ENCODE measurements at places on chromosomes 11 and 22. TPM values are rescaled to one million over a fixed set of nuclear protein-coding genes. Genes with fewer than 3 reads are reported as not detected.

Gene FOLR3
- total RNA-seq, result not detected

GRCh38 chr11:8035200-8035855 is 45.7 kb upstream of the TUB start:
- peaks cover 6% of the 10 kb centered on the region for H3K4me1 ChIP-seq
- no peak for DNase-seq
- H3K27ac ChIP-seq, result no peak overlapping the region
- no peaks in the 10 kb centered on the region for H3K36me3 ChIP-seq

Gene CCDC81
- 0.82 TPM for total RNA-seq

Gene MTNR1B
- total RNA-seq, result not detected

- peaks cover 5% of the 10 kb centered on the region for H3K36me3 ChIP-seq
- no peak overlapping the region for H3K4me3 ChIP-seq
- H3K4me1 ChIP-seq, result peaks cover 32% of the 10 kb centered on the region
- no peak for DNase-seq
- no peaks in the 10 kb centered on the region for H3K27me3 ChIP-seq
Observed at GRCh38 chr11:2679011-2679676, 20.6 kb downstream of the KCNQ1OT1 start.

Gene SLC43A1
- total RNA-seq, result 12.8 TPM

GRCh38 chr22:23431337-23432072 is 148.6 kb downstream of the IGLL1 start:
- peaks cover 14% of the 10 kb centered on the region for H3K4me1 ChIP-seq
- H3K27ac ChIP-seq, result no peak overlapping the region
- DNase-seq, result no peak
- no peak overlapping the region for H3K4me3 ChIP-seq
- peaks cover 2% of the 10 kb centered on the region for H3K27me3 ChIP-seq
- H3K36me3 ChIP-seq, result peaks cover 15% of the 10 kb centered on the region

- H3K36me3 ChIP-seq, result no peaks in the 10 kb centered on the region
- no peaks in the 10 kb centered on the region for H3K27me3 ChIP-seq
- DNase-seq, result no peak
Observed at GRCh38 chr22:27560781-27561180, 240.8 kb downstream of the MN1 start.

Gene DUSP18
- 13.5 TPM for total RNA-seq

Gene CPT1B
- total RNA-seq, result 33.5 TPM

Gene CRYBB3
- not detected for total RNA-seq

Gene APOBEC3F
- 82.4 TPM for total RNA-seq

GRCh38 chr11:44033411-44033850 is 14.3 kb upstream of the ACCSL start:
- H3K27ac ChIP-seq, result no peak overlapping the region
- H3K4me3 ChIP-seq, result no peak overlapping the region

DNA sequence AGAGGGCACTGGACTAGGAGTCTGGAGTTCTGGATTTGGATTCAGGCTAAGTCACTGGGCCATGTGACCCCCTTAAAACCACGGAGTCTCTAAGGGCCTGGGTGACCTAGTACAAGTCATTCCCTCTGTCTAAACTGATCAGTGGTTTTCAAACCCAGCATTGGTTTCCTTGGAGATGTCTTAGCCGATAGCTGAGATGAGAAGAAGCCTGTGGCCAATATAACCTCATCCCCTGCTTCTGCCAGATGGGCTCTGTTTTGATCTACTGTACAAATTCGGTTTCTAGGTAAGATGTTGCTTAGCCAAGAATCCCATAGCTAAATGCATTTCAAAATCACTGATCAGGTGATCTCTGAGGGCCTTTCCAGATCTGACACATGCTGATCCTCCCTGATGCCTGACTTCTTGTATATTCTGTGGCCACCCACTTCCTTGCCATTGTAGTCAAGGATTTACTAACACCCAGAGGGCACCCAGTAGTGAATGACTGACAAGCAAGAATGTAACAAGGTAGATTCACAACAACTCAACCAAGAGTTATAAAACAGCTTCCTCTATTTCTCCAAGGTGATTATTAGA is 53.1 kb downstream of the GALNT18 start:
- no peak for DNase-seq
- no peak overlapping the region for H3K4me3 ChIP-seq
- H3K4me1 ChIP-seq, result no peaks in the 10 kb centered on the region
- no peaks in the 10 kb centered on the region for H3K36me3 ChIP-seq

Gene NXPE4
- total RNA-seq, result not detected

DNA sequence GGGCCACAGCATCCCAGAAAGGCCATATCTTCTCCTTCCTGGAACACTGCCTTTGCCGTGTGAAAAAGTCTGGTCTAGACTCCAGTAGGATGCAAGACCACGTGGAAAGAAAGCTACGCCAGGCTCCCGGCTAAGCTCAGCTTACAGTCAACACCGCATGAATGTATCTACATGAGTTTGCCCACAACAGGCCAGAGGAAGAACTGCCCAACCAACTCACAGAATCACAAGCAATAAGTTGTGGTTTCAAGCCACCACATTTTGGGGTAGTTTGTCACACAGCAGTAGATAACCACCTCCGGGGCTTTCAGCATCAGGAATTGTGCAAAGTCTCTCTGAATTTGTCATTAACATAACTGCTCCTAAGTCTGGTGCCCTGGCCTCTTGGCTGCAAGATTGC is 27.3 kb downstream of the HSPA8 start:
- H3K4me3 ChIP-seq, result no peak overlapping the region
- H3K27me3 ChIP-seq, result peaks cover 3% of the 10 kb centered on the region
- no peaks in the 10 kb centered on the region for H3K4me1 ChIP-seq
- no peak for DNase-seq

Gene C11orf86
- not detected for total RNA-seq

Gene HTR3B
- 0.10 TPM for total RNA-seq

DNA sequence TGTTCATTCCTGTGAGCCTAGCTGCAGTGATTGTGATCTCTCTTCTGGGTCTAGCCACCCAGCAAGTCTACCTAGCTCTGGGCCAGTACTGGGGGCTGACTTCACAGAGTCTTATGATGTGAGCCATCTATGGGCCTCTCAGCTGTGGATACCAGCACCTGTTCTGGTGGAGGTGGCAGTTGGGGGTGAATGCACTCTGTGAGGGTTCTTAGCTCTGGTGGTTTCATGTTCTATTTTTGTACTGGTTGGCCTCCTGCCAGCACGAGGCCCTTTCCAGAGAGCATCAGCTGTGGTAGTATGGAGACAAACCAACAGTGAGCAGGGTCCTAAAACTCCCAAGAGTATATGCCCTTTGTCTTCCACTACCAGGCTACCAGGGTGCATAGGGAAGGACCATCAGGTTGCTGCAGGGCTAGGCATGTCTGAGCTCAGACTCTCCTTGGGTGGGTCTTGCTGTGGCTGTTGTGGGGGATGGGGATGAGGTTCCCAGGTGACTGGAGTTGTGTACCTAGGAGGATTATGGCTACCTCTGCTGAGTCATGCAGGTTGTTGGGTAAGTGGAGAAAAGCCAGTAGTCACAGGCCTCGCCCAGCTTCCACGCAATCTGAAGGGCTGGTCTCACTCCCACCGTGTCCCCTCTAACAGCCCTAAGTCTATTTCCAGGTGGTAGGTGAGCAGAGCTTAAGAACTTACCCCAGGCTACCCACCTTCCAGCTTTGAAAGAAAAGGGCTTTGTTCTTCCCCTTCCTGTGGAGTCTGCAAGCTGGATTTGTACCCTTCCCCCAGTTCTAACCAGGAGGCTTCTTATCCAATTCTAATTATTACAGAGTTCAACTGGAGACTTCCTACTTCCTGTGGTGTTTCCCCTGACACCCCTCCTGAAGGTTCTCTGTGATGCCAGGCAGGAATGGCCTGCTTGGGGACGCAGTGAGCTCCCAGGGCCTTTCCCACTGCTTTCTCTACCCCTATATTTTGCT is 250.7 kb downstream of the LUZP2 start:
- no peak for DNase-seq
- H3K4me1 ChIP-seq, result peaks cover 41% of the 10 kb centered on the region
- H3K27ac ChIP-seq, result peak overlapping the region; percentile 25
- H3K4me3 ChIP-seq, result peak overlapping the region; percentile 29

- no peaks in the 10 kb centered on the region for H3K36me3 ChIP-seq
- no peak for DNase-seq
- H3K27ac ChIP-seq, result no peak overlapping the region
- no peaks in the 10 kb centered on the region for H3K27me3 ChIP-seq
- no peaks in the 10 kb centered on the region for H3K4me1 ChIP-seq
- H3K4me3 ChIP-seq, result no peak overlapping the region
Observed at GRCh38 chr22:48628891-48629543, 1198.7 kb downstream of the BRD1 start.

DNA sequence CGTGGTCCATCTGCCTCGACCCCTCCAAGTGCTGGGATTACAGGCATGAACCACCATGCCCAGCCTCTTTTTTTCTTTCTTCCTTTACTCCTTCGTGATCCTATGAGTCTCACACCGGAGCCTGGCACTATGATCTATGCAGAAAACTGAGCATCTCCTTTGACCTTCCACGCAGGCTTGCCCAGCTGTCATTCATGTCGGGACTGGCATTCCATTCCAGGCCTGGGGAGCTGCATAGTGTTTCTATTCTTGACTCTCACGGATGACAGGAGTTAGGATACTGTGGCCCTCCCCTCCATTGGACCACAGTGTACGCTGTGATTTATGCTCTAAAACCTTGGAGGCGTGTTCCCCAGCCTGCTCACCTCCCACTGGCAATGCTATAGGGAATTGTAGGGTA is 611.8 kb downstream of the BRD1 start:
- H3K4me1 ChIP-seq, result no peaks in the 10 kb centered on the region
- DNase-seq, result no peak
- H3K36me3 ChIP-seq, result no peaks in the 10 kb centered on the region
- H3K4me3 ChIP-seq, result no peak overlapping the region
- H3K27me3 ChIP-seq, result peaks cover 2% of the 10 kb centered on the region

Gene ABCG4
- not detected for total RNA-seq

Gene MOV10L1
- not detected for total RNA-seq

GRCh38 chr11:6693342-6694228 is 10.4 kb upstream of the MRPL17 start:
- no peak overlapping the region for H3K27ac ChIP-seq
- DNase-seq, result no peak
- H3K36me3 ChIP-seq, result peaks cover 3% of the 10 kb centered on the region
- no peaks in the 10 kb centered on the region for H3K4me1 ChIP-seq

DNA sequence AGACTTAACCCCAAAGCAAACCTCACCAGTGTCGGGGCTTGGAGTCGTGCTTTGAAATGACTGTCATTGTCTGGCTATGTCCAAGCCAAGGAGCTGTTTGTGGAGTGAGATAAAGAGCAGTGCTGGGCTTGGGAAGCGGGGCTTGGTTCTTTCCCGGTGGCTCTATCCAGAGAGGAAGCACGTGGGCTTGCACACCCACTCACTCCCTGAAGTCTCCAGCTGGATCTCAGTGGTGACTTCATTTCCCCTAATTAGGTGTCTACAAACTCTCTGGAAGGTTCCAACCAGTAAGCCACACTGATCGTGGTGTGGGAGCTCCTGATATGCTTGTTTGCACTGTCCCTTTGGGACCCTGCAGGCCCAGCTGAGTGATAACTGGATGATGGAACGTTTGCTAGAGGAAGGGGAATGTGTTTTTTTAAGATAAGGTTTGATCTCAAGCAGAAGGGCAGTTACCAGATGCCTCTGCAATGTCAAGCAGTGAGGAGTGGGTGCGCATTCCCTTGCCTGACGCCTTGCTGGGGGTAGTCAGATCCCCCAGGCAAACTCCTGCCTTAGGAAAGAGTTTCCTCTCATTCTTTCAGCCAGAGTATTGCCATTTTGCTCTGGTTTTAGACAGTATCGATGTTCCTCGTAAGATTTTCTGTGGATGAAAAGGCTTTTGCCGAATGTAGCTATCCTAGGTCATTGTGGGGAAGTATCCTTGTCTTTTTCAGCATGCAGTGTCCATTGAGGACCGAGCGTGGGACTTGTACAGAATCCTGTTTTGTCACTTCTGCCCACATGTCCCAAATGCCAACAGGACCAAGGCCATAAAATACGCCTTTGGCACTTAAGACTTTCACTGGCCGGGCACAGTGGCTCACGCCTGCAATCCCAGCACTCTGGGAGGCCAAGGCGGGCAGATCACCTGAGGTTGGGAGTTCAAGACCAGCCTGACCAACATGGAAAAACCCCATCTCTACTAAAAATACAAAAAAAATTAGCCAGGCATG is 90.9 kb downstream of the MICAL2 start:
- no peak for DNase-seq
- no peak overlapping the region for H3K4me3 ChIP-seq
- H3K36me3 ChIP-seq, result no peaks in the 10 kb centered on the region

Gene GPHA2
- 0.33 TPM for total RNA-seq

- no peaks in the 10 kb centered on the region for H3K4me1 ChIP-seq
- no peak overlapping the region for H3K27ac ChIP-seq
- no peaks in the 10 kb centered on the region for H3K36me3 ChIP-seq
- no peak for DNase-seq
- no peaks in the 10 kb centered on the region for H3K27me3 ChIP-seq
- no peak overlapping the region for H3K4me3 ChIP-seq
Observed at GRCh38 chr22:32957200-32957803, 100.9 kb downstream of the SYN3 start.

GRCh38 chr11:126331286-126331685 is 24.2 kb upstream of the ST3GAL4 start:
- no peak overlapping the region for H3K27ac ChIP-seq
- no peaks in the 10 kb centered on the region for H3K27me3 ChIP-seq
- peaks cover 2% of the 10 kb centered on the region for H3K4me1 ChIP-seq
- no peak for DNase-seq
- H3K36me3 ChIP-seq, result peaks cover 75% of the 10 kb centered on the region

DNA sequence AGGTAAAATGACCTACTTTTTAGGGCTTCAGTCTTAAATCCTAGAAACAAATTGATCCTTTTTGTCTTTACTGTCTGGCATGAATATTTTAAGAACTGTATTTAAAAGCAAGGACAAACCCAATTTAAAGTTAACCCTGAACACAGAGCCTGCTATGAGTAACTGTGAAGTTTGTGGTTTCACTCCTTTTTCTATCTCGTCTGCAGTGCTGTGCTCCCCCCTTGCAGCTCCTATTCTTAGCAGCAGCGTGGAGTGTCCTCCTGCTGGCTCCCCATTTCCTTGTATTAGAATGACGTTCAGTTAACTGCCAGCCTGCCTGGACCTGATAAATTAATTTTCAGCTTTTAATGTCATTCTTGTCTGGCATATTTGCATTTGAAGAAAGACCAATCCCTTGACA is 40.0 kb upstream of the LRRC4C start:
- no peaks in the 10 kb centered on the region for H3K27me3 ChIP-seq
- no peak for DNase-seq
- H3K36me3 ChIP-seq, result no peaks in the 10 kb centered on the region
- H3K4me3 ChIP-seq, result no peak overlapping the region

- no peak for DNase-seq
- H3K4me3 ChIP-seq, result no peak overlapping the region
- H3K36me3 ChIP-seq, result no peaks in the 10 kb centered on the region
- peaks cover 10% of the 10 kb centered on the region for H3K27me3 ChIP-seq
- no peak overlapping the region for H3K27ac ChIP-seq
Observed at GRCh38 chr11:12436266-12436665, 58.9 kb downstream of the PARVA start.

GRCh38 chr11:46390331-46391171 is 1.0 kb downstream of the CHRM4 start:
- no peaks in the 10 kb centered on the region for H3K36me3 ChIP-seq
- no peak overlapping the region for H3K4me3 ChIP-seq
- peaks cover 24% of the 10 kb centered on the region for H3K4me1 ChIP-seq

All from activated B cell treated with CpG ODN at 0.5 μM for 24 hours (primary cell).